ENCODE measurements at places on chromosomes 12 and 14.
A peak's percentile ranks its signal among the peaks of the same experiment; 100 is the strongest.

DNA sequence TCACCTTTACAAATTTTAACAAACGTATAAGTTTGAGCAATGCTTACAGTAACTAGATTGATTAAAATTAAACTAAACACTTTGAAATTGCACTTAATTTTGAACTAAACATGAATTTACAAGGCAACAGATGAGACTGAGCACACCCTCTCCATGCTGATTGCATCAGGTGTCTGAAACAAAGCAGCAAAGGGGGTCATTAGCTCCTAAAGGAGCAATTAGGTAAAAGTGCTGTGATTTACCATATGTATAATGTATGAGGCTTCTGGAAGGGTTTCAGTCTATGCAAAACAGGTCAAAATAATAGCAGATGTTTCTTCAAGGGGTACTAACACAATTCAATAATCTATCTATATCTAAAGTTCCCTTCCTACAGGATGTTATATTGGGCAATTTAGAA lies 98.8 kb upstream of the LMNTD1 start:
- no peak for DNase-seq

DNA sequence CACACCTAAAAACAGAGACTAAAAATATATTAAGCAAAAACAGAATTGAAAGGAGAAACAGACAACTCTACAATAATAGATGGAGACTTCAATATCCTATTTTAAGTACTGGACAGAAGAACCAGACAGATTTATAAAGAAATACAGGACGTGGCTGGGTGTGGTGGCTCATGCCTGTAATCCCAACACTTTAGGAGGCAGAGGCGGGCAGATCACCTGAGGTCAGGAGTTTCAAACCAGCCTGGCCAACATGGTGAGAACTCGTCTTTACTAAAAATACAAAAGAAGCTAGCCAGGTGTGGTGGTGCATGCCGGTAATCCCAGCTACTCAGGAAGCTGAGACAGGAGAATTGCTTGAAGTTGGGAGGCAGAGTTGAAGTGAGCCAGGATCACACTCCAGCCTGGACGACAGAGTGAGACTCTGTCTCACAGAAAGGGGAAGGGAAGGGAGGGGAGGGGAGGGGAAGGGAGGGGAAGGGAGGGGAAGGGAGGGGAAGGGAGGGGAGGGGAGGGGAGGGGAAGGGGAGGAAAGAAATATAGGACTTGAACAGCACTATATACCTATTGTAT lies 53.0 kb downstream of the CDK17 start:
- no peak for DNase-seq

GRCh38 chr12:86331012-86331411 lies 74.8 kb upstream of the MGAT4C start:
- DNase-seq, result no peak

- peak; percentile 87 for DNase-seq
Measured at GRCh38 chr14:70655110-70655826, 13.6 kb downstream of the TTC9 start.

GRCh38 chr12:1723721-1724120 lies 32.9 kb downstream of the ADIPOR2 start:
- DNase-seq, result no peak
